ENCODE measurements at places on chromosomes 1 and 21.

DNA sequence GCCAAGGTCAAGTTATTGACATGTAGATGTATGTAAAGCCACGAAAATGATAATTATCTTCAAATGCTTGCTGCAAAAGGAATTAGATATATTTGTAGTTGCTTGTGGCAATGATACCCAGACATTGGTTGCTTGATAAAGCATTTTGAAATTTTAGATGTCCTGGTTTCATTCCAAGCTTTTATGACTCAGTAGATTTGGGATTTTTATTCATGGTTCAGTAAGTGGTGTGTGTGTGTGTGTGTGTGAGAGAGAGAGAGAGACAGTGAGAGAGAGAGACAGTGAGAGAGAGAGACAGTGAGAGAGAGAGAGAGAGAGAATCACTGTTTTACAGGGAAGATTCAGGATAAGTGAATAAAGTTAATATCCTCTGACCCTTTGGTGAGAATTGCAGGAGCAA lies 498.2 kb upstream of the C1orf87 start:
- DNase-seq: no peak

DNA sequence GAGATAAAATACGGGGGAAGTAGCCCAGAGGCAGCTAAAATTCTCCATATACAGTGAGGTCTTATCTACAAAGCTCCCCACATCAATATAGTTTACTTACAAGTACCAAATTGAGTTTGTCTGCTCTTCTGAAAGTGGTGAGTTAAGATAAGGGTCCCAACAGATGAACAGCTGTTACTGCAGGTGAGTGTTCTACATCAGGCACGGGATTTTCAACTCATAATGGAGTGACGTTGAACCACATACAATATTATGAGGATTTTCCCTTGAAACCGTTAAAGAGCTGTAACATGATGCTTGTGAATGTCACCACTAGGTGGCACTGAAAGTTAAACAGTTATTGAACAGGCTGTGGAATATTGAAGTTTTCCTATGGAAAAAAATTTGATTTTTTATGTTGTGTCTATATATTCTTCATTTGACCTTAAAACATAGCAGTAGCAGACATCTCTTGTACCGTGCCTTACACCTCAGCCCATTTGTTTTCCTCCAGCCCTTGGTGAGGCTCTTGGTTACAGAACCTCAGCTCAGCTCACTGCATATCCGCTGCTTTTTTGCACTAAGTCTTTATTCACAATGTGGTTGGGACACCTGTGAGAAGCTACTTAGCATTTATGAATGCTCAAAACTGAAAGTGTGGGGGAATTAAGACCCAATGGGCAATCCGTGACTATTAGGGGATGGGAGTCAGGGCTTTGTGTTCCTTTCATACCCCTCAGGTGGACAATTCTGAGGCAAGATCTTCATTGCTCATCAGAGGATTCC lies 23.2 kb downstream of the CD1D start:
- peak; percentile 73 for DNase-seq

DNA sequence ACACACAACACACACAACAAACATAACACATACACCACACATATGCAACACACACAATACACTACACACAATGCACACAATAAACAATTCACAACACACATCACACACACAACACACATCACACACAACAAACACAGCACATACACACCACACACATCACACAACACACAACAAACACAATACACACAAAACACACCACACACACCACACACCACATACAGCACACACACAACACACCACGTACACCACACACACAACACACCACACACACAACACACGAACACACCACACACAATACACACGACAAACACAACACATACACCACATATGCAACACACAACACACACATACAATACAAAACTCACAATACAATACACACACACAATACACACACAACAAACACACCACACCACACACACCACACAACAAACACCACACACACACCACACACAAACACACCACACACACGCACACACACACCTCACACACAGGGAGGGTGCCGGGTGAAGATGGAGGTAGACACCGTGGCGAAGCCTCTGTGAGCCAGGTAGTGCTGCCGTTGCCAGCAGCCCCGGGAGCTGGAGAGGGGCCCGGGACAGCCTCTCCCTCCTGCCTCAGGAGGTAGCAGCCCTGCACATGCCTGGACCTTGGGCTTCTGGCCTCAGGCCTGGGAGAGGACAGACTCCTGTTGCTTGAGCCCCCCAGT lies 30.4 kb upstream of the C1orf174 start:
- DNase-seq: no peak

DNA sequence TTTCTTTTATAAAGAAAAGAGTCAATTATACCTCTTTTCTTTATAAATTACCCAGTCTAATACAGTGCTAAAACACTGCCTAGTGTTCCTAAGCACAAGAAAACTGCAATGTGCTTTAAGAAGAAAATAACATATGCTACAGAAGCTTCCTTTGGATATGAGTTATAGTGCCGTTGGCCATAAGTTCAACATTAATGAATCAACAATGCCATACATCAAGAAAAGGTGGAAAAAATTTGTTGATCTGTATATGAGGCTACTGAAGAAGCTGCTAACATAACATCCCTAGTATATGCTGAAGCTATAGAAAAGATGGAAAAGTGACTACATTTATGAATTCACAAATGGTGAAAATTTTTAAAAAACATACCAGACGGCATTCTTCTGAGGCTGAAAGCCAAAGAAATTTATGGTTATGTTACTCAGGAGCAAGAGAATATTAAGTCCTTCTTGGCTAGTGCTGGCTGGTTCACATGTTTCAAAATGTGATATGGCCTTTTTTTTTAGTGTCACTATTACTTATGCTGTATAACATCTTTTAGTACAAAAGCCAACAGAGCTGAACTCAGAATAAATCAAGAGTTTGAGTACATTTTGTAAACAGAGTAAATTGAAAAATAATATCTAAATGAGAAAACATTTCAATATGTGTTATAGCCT lies 743.2 kb upstream of the RGS18 start:
- no peak for DNase-seq

DNA sequence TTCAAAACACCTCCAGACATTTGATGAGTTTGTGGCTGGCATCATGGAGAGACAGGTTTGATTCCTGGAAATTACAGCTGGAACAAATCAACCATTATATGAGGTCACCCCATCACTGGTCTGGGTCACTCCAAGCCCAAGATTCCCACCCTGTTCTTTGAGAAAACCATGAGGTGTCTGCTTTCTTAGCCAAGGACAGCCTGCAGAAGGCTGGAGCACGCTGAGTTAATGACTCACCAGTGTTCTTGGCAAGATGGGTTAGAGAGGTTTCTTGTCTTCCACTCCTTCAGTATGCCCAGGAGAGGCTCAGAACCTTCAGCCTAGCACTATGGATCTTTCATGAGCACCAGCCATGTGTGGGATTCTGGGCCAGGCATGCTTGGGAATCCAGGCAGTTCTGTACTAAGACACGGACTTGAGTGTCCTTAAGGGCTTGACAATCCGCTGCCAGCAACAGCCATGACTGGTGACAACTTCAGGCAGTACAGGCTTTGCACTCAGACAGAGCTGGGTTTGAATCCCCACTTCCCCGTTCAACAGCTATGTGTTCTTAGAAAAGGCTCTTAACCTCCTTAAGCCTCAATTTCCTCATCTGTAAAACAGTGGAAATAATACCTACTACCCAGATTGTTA lies 43.9 kb downstream of the GRHL3 start:
- no peak for DNase-seq

DNA sequence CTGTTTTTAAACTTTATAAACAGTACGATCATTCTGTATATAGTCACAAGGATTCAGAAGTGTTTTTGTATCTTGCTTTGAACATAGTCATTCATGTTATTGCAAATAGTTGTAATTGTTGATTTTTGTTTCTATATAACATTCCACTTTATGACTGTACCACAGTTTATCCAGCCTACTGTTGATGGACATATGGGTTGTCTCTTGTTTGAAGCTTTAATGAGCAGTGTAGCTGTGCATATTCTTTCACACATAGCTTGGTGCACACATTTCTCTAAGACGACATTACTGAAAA lies 6.1 kb downstream of the CD101 start:
- DNase-seq: no peak

- peak; percentile 72 for DNase-seq
Observed at GRCh38 chr1:26786437-26787380, 1.0 kb upstream of the PIGV start.

- no peak for DNase-seq
Observed at GRCh38 chr1:89622895-89623294, 10.0 kb upstream of the LRRC8C start.

- no peak for DNase-seq
Observed at GRCh38 chr1:17270891-17271765, 22.2 kb downstream of the PADI3 start.

DNA sequence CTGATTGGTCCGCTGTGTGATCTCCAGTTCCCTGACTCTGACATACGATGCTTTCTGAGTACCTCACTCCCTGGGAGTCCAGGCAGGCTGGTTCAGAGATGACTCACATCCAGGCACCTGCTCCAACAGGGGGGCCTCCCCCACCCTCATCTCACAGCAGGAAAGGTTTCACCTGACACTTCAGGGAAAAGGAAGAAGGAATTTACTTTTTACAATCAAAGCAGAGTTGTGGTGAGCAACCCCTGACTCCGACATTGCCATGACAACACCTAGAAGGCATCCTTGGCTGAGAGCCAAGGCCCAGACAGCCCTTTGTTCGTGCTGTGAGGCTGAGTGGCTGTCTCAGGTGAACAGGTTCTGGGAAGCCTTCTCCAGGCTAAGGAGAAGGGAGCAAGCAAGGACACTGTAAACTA lies 164.6 kb upstream of the GJB5 start:
- no peak for DNase-seq

DNA sequence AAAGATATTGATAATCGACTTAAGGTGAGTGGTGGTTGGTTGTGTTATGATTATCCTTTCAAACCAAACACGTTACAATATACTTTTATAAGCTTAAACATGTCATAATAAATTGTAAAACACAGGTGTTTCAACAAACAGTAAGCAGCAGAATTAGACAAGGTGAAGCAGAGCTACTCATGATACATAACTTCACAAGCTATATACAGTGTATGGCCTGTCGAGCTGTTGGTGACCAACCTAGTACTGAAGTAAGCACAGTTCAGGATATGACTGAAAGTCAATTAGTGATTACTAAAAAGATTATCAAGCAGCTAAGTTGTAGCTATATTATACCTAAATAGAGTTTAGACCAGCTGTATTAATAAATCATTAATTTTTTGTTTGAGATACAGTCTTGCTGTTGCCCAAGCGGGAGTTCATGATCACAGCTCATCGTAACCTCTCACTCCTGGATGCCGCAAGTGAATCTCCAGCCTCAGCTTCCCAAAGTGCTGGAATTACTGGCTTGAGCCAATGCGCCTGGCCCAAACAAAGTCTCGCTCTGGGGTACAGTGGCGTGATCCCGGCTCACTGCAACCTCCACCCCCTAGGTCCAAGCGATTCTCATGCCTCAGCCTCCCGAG lies 148.1 kb downstream of the EIF4G3 start:
- DNase-seq: no peak

- DNase-seq: peak; percentile 73
Observed at GRCh38 chr1:204363335-204364114, 3.8 kb upstream of the PLEKHA6 start.

DNA sequence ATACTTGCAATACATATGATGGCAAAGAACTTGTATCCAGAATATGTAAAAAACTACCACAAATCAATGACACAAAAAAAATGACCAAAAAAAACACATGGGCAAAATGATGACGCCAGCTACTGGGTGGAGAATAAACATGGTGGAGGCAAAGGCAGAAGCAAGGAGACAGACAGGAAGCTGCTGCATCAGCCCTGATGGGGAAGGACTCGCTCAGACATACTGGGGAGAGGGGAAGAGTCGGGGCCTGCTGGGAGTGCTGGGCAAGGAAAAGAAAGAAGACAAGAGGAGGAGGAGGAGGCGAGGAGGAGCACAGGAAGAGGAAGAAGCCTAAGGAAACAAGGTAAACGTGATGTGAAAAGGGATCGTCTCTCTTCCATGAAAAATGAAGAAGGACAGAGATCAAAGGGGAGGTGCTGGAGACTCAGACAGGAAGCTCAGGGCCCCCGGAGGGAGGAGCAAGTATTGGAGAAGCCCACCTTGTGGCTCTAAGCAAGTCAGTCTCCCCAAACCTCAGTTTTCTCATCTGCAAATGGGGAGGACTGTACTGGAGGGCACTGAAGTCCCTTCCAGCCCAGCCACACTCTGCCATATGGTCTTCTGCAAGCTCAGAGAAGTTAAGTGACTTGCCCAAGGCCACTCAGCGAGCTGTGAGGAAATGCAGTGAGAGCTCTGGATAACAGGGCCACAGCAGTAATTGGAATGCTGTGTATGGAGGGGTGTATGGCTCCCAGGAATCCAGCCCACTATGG lies 24.2 kb downstream of the OLFML2B start:
- no peak for DNase-seq

- no peak for DNase-seq
Observed at GRCh38 chr1:99858286-99858685, 8.1 kb downstream of the AGL start.

GRCh38 chr1:173258479-173259264 lies 51.5 kb upstream of the TNFSF4 start:
- DNase-seq: no peak

DNA sequence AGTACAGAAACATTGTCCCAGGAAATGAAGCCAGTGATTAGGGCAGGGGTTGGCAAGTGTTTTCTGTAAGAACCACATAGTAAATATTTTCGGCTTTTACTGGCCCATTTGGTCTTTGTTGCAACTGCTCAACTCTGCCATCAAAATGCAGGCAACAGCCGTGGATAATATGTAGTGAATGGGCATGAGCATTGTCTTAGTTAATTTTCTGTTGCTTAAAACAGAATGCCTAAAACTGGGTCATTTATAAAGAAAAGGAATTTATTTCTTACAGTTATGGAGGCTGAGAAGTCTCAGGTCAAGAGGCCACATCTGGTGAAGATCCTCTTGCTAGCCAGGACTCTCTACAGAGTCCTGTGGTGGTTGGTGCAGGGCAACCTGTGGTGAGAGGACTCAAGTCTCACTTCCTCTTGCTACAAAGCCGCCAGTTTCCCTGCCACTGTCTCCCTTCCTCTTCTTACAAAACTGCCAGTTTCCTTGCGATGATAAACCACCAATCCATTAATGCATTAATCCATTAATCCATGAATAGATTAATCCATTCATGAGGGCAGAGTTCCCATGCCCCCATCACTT lies 166.4 kb downstream of the PSMG1 start:
- DNase-seq: no peak

DNA sequence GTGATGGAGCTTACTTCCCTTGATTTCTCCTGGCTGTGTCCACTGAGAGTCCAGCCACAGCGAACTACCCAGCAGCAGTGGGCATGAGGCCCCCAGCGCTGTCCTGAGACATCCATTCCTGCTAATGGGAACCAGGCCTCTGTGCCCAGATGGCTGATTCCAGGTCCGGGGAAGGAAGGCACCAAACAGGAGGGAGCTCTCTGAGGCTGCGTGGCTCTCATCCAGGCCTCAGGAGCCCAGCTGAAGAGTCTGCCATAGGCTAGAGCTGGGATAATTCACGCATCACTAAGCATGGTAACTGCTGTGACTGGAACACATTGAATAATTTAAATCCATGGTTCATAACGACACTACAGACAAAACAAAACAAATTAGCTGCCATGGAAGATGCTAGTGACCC lies 24.7 kb upstream of the LRRC47 start:
- no peak for DNase-seq
